Vagina (tissue), 2 donors: ENCODE measurements at places on chromosomes 4 and X.

DNA sequence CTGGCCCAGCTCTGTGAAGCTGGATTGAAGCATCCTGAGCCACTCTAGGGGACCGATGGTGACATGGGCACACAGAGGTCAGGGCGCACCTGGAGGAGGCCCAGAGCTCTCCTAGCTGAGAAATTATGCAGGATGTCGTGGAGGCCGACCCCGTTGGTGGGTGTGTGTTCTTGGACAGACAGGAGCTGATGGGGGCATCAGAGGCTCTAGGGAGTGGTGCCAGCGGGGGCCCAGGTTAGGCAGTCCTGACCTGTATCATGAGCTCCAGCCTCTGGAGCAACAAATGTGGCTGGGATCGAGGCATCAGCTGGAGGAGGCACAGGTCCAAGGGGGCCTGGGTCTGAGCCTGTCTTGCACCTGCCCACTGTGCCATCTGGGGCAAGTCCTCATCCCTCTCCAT, 124.6 kb upstream of the PSAPL1 start:
- no peak for DNase-seq

GRCh38 chrX:12798601-12799000, 7.4 kb downstream of the PRPS2 start:
- no peak for DNase-seq

GRCh38 chrX:58025979-58026378, 115.7 kb upstream of the ZXDA start:
- DNase-seq, result no peak

DNA sequence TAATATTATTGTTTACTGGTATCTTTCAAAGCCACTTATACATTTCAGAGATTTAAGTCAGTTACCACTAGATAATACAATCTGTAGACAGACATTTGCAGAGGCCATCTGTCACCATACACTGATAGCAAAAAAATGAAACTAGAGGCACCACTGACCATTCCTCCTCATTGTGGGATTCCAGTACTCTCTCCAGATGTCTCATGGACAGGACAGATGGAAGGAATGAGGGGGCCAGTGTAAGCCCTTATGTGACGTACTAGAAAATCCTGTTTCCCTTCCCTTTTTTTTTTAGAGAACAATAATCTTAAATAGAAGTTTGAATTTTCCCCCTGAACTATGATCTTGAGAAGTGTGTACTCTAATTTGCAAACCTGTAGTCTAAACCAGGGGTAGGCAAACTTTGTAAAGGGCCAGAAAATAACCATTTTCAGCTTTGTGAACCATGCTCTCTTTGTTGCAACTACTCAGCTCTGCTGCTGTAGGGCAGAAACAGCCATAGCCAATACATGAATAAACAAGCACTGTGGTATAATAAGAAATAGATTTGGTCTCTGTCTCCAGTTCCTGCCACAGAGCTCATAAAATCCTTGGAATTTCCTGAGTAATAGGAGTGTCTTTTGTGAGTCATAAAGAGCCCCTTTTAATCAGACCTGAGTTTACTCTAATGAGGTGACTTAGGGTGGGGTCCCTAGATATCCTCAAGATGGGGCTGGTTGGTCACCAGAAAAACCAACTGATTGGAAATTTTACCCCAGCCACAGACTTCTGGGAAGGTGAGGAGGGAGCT, 90.4 kb downstream of the MOSPD2 start:
- no peak for DNase-seq

GRCh38 chr4:98510757-98511517, 147.5 kb downstream of the TSPAN5 start:
- no peak for DNase-seq

GRCh38 chr4:20760053-20760452, 59.8 kb downstream of the PACRGL start:
- DNase-seq, result no peak

GRCh38 chrX:86028681-86029080, 18.7 kb downstream of the CHM start:
- no peak for DNase-seq

DNA sequence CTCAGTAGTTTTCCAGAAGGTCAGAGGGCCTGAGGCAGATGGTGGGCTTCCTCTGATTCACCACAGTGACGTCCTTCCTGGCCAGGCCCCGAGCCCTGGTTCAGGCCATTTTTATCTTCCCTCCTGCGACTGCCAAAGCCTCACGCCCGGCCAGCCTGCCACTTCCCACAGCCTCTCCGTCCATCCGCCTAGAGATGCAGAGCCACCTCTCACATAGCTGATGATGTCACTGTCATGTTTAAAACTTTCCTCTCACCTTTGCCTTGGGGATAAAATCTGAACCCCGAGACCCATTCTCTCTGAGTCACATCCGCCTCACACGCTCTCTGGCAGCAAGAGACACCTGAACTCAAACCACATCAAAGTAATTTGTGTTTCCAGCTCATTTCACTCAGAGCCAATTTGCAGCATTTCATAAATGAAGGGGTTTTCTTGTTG, 175.3 kb downstream of the QDPR start:
- no peak for DNase-seq

DNA sequence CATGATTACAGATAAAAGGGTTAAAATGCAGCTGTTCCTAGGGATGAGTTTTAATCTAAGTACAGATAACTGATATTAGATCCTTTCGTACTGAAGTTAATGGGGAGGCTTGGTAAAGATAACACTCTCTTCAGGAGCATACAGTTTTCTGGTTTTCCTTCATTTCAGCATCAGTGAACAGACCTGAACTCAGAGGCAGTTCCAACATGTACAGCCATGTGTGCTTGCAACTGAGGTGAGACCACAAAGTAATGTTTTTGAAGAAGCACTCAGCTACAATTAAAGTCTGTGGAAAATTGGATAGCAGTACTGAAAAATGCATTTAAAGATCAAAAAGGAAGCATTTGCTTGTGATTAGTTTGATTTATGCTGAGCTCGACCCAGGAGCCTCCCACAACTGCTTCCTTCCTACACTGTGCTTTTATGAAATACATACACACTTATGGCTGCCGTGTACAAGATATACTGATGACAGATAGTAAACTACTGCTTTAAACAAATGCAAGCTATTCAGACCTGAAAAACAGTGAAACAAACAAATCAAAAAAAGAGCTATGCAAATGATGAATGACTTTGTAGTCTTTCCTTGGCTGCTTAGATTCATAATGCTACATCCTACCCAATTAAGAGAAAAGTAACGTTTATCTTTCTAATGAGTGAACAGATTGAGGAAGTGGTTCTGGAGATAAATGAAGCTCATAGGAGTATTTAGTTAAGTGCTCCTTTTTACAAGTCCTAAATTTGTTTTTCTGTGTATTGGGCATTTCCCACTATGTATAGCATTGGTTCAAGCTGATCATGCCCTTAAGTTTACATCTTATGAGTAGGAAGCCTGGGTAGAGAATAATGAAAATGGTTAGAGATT, 68.4 kb downstream of the PDLIM5 start:
- no peak for DNase-seq

GRCh38 chr4:152106113-152106763, 345.4 kb upstream of the GATB start:
- no peak for DNase-seq
